Naive thymus-derived CD8-positive, alpha-beta T cell (primary cell): ENCODE measurements at places on chromosomes 2 and 18.

GRCh38 chr18:2897448-2898185 is 50.8 kb downstream of the EMILIN2 start:
- no peak for DNase-seq

GRCh38 chr2:45849491-45850283 is 198.2 kb downstream of the PRKCE start:
- no peak for DNase-seq

- no peak for DNase-seq
Observed at GRCh38 chr2:233833345-233833744, 21.0 kb downstream of the HJURP start.

GRCh38 chr2:136323935-136324334 is 206.0 kb upstream of the CXCR4 start:
- no peak for DNase-seq
